Activated T-cell treated with anti-CD3 and anti-CD28 coated beads for 1 hour (primary cell): ENCODE measurements at places on chromosomes 12 and 14.

GRCh38 chr12:6792522-6793201 is 3.3 kb downstream of the CD4 start:
- no peak for DNase-seq

DNA sequence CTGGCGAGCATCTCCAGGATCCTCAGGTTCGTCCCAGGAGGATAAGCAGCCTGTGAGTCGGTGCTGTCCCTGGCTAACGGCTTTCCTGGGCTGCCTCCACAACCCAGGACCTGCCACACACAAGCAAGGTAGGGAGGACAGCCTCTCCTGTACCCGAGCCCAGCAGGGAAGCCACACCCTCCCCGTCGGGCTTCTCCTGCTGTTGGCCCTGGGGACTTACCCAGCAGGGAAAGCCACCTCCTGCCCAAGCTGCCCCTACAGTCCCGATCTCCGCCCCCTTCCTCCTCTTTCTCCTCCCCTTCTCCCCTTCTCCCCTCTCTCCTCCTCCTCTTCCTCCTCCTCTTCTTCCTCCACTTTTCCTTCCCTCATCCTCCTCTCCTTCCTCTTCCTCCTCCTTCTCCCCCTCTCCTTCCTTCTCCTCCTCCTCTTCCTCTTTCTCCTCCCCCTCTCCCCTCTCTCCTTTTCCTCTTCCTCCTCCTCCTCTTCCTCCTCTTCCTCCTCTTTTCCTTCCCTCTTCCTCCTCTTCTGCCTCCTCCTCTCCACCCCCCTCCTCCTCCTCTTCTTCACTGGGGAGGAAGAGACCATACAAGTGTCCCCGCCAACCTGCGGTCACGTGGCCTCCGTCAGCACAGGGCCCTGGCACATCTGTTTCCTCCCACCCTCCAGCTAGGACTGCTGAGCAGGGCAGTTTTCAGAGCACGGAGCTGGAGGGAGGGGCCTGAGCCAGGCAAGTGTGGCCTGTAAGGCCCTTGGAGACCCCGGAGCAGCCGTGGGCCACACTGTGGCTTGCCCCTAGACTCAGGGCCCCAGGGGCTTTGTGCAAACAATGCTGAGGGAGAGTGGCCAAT is 17.3 kb upstream of the RFLNA start:
- DNase-seq: no peak

DNA sequence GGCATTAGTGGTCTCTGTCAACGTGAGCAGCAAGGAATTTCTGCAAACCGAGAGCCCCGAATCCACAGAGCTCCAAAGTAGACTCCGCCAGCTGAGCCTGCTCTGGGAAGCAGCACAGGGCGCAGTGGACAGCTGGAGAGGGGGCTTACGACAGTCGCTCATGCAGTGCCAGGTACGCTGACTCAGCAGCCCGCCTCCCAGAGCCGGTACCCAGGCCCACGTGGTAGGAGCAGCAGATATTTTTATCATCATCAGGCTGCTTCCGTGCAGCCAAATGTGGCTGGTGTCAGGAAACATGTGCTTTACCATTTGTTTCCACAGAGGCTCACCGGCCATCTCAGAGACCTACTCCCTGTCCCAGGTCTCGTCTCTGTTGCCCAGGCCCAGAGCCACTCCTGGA is 73.7 kb downstream of the ESR2 start:
- DNase-seq: no peak

DNA sequence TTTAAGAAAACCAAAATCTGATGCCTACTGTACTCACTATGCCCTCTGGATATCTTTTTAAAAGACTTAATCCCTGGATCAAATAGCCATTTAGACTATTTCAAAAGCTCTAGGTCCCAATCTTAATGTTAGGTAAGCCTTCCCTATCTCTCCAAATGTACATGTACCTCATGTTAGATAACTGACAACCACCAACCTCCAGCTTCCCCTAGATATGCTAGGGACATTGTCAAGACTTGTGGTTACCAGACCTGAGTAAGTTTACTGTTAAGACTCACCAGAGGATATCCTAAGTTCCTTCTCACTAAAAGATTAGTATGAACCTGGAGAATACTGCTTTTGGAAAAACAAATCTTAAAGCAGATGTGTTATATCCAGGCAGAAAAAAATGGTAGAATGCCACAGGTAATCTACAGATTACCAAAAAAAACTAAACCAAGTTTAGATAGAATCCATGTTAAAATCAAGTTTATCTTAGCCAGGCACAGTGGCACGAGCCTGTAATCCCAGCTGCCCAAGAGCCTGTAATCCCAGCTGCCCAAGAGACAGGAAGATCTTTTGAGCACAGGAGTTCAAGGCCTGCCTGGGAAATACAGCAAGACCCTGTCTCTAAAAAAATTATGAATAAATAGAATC is 9.7 kb downstream of the NAP1L1 start:
- DNase-seq: no peak

- DNase-seq: no peak
Measured at GRCh38 chr12:94706250-94706661, 55.9 kb upstream of the TMCC3 start.

DNA sequence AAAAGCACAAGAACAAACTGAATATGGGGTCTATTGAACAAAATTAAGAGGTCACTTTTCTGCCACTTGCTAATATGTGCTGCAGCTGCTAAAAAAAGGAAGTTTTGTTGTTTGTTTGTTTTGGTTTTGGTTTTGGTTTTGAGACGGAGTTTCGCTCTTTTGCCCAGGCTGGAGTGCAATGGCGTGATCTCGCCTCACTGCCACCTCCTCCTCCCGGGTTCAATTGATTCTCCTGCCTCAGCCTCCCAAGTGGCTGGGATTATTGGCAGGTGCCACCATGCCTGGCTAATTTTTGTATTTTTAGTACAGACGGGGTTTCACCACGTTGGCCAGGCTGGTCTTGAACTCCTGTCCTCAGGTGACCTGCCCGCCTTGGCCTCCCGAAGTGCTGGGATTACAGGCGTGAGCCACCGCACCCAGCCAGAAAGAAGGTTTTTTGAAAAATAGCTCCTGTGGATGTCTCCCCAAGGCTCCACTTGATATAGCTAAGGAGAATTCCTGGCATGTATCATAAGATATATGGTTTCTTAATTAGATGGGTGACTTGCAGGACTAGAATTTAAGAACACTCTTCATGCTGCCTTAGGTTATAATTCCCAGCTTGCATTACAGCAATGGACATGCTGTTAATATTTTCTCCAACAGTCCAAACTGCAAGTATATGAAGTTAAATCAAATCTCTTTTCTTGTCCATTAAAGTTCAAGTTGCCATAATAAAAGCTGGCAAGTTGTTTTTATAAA is 237.6 kb upstream of the AMIGO2 start:
- DNase-seq: no peak

DNA sequence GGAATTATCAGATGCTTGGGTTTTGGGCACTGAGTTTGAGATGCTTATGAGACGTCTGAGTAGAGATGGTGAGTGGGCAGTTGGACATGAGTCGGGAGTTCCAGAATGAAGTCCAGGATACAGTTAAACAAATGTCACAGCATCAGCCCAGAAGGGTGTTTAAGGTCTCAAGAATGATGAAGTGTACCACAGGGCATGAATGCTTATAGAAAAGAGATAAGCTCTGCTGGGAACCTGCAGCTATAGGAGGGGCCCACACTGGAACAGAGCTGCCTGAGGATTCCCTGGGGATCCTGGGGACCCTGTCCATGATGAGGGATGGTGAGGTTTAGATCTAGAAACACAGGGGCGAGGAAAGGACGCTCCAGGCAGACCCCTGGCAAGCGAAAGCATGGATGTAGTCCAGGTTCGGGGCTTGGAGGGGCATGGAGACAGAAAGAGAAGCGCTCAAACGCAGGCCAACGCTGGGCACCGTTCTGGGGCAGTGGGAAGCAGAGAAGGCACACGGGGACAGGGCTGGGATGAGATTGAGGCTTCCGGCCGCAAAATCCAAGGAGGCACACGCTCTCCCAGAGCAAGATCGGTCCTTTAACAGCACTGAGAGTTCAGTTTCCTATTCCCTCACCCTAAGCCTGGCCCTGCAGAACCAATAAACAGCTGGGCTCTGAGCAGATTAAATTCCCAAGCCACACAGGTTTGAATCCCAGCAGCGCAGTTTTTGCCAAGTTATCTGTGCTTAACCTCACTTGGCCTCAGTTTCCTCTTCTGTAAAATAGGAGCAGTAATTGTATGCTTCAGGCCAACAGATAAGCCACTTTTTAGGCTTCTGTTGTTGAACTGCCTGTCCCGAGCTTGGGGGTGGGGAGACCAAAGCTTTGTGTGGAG is 52.9 kb downstream of the EID3 start:
- DNase-seq: no peak

DNA sequence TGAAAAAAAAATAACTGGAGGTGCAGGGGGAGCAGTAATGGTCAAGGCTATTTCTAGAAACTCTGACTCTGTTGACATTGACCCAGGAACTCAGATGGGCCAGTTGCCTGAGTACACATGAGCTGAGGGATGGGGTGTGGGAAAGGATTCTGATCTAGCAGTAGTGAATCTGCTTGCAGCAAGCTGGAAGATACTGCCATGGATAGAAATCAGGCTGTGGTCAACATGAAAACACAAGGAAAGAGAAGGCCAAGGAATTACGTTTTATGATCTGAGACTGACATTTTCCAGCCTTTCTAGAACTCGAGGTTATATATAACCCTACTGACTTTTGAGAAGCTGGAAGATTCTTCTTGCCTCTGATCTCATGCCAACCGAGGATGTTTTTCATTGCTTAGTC is 90.0 kb downstream of the ANO6 start:
- DNase-seq: no peak

GRCh38 chr12:47156167-47156736 is 76.5 kb upstream of the AMIGO2 start:
- DNase-seq: no peak

DNA sequence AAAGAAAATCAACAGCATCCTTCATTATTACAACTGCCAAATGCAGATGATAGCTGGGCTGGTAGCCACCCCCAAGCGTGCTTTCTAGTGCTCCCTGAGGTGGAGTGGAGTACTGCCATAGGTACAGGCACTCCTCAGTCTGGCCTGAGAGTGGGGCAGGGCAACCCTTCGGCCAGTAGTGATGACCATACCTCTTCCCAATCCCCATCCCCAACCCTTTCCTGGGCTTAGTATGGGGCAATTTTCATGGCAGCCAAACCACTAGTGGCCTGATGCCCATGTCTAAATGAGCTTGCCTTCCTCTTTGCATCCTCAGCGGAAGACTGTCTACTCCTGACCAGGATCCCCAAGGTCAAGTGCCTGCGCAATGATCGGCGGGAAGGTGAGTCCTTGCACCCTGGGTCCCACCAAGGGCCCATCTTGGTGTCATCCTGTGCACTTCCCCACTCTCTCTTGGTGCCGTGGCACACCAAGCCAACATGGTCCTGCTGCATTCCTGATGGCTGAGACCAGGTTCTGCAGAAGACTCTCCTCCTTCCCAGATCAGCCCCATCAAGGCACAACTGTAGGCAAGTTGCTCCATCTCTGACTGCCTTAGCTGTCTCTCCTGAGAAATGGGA is 65.8 kb downstream of the GALNT16 start:
- no peak for DNase-seq

- DNase-seq: no peak
Measured at GRCh38 chr14:73762375-73762822, 48.2 kb upstream of the PNMA1 start.

- peak; percentile 38 for DNase-seq
Measured at GRCh38 chr12:108568338-108569154, 6.2 kb downstream of the ISCU start.

DNA sequence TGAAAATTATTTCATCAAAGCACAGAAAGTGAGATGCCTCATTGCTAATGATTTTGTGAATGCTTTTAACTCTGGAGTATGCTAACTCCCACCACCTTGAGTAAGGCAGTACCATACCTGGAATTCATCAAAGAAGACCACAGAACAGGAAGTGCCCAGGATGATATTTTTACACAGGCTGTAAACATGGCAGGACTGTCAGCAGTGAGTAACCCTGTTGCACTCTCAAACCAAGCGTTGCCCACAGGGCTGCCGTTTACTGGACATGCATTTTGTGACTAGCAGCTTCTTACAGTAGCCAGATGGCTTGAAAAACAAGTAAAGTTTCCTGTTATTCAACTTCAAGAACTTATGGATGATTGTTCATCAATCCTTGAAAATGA is 42.4 kb downstream of the RALGAPA1 start:
- no peak for DNase-seq

GRCh38 chr14:89617481-89618329 is 200.7 kb upstream of the FOXN3 start:
- DNase-seq: no peak
